Activated CD4-positive, alpha-beta T cell treated with anti-CD3 and anti-CD28 coated beads for 48 hours (primary cell): ENCODE measurements at places on chromosomes 5 and 9.

DNA sequence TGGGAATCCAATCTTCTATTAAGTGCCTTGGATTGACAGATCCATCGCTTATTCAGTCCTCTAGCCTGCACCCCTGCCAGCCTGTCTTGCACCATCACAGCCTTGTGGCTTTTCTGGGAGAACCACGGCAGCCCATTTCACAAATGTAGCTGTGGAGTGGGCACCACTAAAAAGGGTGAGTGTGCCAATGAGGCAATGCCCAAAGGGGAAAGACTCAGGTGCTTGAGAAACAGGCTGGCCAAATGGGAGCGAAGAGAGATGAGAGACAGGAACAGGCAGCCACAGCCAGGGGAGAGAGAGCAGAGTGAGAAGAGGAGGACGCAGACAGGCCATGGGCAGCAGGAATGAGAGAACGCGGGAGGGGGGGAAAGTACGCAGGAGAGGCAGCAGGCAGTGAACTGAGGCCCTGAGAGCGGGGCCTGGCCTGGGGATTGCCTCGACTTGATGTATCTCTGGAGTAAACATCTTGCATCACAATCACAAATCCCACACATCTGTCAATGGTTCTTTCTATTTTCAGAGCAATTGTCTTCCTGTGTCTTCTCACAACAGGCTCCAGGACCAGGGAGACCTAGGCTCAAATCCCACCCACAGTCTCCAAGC lies 173.1 kb downstream of the SYK start:
- DNase-seq = no peak

- no peak for DNase-seq
Observed at GRCh38 chr9:38133595-38133994, 64.6 kb upstream of the SHB start.

DNA sequence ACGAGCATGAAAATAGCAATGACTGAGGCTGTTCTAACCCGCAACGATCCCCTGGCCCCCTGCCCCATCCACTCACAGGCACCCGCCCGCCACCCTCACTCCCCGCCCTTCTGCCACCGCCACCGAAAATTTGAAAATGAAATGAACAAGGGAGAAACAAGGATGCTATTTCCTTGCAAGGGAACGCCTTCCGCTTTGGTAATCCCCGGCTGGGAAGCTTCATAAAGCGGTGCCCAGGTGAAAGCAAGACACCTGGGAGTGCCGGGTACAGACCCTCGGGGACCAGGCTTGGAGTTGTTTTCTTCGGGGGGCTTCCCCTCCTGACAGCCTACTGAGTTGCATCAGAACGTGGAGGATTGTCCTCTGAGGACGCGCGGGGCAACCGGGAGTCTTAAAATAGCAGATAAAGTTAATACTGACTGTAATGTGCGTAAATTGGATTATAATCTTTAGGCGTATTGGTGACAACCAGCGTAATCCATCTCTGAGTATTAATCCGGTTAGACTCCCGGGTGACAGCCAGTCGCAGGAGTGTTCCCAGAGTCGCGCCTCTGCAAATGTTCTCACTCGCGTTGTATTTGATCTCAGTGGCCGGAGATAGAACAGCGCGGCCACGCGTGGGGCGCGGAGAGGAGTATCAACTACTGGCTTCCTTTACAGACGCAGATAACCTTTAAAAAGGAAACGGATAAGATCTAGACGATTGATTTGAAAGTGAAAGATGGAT lies 885 bp upstream of the MLLT3 start:
- peak; percentile 67 for DNase-seq

DNA sequence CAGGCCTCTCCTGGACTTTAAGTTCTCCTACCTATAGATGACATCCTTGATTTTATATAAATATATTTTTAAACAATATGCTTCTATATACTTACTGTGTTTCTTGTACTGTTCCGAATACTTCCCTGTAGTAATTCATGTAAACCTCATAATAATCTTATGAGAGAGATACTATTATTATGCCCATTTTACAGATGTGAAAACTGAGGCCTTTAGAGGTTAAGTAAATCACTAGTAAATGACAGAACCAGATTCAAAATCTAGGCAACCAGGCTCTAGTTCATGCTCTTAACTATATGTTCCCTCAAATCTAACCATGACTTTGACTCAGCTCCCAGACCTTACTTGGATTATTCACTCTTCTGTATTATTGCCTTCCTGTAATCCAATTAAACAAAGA lies 243.0 kb upstream of the NR4A3 start:
- DNase-seq = no peak
